ENCODE measurements at places on chromosomes 7 and 10.

DNA sequence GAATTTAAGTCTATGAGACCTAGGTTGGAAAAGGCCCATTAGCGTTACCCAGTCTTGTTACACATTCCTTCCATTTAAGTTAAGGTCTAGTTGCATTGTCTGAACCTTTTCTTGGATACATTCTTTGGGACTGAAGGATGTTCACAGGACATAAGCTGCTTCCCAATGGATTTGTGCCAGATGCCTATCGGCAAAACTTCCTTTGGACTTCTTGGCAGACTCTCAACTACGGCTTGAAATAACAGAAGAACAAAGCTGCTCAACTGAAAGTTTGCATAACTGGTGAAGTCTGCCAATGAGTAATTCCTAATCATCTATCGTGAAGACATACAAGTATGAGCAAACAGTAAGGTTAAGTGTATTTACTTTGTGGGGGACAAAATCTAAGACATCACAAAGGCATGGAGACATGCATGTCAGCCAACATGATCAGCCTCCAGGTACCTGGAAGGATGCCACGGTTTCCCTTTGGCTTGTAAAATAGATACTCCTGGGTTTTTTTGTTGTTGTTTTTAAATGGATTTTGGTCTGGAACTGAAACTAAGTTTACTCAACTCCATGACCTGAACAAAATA is 35.4 kb downstream of the MALSU1 start:
- DNase-seq: no peak

GRCh38 chr7:69464035-69464434 is 134.2 kb upstream of the AUTS2 start:
- DNase-seq: no peak

- DNase-seq: no peak
These were observed 622.5 kb downstream of the TYW1 start for GRCh38 chr7:67619175-67619574.

- no peak for DNase-seq
These were observed 61.1 kb upstream of the CALD1 start for GRCh38 chr7:134718211-134718875.

- no peak for DNase-seq
These were observed 16.1 kb upstream of the SLC18A3 start for GRCh38 chr10:49593998-49594397.

DNA sequence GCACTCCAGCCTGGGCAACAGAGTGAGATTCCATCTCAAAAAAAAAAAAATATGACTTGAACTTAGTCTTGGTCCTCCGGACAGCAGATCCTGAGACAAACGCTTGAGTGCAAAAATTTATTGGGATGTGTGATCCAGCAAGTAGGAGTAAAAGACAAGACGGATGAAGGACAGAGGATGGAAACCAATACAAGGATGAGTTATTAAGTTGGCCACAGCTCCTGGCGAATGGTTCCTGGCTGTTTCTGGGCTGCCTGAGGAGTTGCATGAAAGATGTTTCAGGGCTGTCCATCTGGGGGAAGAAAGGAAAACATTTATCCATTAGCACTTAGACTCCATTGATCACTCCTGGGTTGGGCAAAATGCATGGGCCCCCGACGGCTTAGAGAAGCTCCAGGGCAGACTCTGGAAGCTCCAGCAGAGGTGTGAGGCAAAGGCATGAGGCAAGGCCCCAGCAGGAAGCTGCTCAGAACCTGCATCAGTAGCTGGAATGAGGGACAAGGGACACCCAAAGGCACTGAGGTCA is 98.3 kb upstream of the ZNF438 start:
- no peak for DNase-seq

GRCh38 chr10:14124941-14125340 is 205.8 kb downstream of the FRMD4A start:
- no peak for DNase-seq

DNA sequence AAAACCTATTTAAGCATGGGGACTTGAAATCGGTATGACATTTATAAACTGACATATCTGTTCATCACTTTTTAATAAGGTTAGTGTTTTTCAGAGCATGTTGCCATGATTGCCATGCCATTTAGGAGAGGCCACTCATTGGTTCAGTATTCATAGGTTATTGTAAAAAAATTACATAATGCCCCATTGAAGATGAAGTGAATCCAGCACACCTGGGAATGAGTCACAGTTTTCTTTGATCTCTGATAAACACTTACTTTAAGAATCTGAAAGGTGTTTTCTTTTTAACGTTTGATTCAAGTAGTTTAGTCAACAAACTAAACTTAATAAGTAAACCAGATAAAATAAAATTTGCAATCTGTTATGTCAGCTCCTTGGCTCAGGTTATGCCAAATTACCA is 278.3 kb downstream of the ARL4A start:
- no peak for DNase-seq

DNA sequence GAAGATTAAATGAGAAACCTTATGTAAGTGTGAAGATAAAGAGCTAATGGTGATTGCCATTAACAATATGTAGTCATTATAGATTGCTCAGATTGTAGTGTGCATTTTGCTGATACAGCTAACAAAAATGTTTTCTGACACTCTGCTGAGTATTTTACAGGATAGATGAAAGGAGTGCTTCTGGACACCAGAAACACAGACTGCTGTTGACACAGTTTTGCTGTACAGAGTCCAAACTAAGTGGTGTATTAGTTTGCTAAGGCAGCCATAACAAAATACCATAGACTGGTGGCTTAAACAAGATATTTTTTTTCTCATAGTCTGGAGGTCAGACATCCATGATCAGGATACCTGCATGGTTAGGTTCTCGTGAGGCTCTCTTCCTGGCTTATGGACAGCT is 2.2 kb downstream of the SMC3 start:
- no peak for DNase-seq

GRCh38 chr10:62076891-62077290 is 175.4 kb downstream of the ARID5B start:
- no peak for DNase-seq

GRCh38 chr10:48456361-48456804 is 148.5 kb downstream of the ARHGAP22 start:
- no peak for DNase-seq

GRCh38 chr7:150502519-150502918 is 12.2 kb upstream of the GIMAP7 start:
- no peak for DNase-seq

- no peak for DNase-seq
These were observed 435.2 kb downstream of the PLXNA4 start for GRCh38 chr7:132141109-132141508.

- DNase-seq: no peak
These were observed 264.4 kb downstream of the ETV1 start for GRCh38 chr7:13724977-13725566.

DNA sequence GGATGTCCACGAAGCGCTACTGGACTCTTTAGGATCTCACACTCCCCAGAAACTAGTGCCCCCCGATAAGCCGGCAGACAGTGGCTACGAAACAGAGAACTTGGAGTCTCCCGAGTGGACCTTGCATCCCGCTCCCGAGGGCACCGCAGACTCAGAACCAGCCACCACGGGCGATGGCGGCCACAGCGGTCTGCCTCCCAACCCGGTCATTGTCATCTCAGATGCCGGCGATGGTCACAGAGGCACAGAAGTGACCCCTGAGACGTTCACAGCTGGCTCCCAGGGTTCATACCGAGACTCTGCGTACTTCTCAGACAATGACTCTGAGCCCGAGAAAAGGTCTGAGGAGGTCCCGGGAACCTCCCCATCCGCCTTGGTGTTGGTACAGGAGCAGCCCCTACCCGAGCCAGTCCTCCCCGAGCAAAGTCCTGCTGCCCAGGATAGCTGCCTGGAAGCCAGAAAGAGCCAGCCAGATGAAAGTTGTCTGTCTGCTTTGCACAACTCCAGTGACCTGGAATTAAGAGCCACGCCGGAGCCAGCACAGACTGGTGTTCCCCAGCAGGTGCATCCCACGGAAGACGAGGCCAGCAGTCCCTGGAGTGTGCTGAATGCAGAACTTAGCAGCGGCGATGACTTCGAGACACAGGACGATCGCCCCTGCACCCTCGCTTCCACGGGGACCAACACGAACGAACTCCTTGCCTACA is 17.6 kb upstream of the BHLHA15 start:
- no peak for DNase-seq

DNA sequence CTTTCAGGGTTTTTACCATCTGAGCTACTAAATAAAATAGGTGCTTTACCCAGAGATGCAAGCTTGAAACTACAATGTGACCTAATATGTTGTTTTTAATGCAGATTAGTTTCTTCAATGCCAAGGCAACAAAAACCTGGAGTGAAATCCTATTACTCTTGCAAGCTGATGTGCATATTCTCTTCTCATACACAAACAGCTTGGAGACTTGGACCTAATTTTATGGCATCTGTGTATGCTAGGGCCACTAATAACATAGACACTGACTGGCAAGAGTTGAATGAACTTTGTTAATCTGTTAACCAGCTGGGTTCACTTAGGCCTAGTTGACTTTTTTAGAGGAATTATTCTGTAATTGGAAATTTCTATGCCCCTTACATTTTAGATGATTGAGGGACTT is 23.4 kb upstream of the SMIM30 start:
- DNase-seq: no peak

GRCh38 chr7:157429001-157429679 is 92.3 kb downstream of the DNAJB6 start:
- DNase-seq: no peak

- DNase-seq: no peak
These were observed 30.7 kb downstream of the CNNM2 start for GRCh38 chr10:102948786-102949185.

DNA sequence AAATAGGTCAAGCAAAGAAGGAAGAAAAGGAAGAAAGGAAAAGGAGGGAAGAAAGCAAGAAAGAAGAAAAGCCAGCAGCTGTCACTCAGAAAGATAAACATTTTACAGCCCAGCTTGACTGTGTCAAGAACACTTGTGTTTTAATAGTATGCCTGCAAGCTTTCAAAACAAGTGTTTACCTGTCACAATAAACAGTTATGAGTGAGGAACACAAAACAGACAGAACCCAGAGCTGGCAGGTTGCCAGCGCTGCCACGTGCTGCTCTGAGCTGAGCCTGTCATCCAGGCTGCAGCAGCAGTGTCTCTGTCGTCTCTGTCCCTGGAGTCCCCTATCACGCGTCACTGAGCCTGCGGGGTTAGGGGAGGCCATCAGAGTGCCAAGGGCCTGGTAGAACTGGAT is 827.6 kb upstream of the AUTS2 start:
- DNase-seq: no peak

- no peak for DNase-seq
These were observed 542.6 kb upstream of the LRRN3 start for GRCh38 chr7:110548372-110548771.

DNA sequence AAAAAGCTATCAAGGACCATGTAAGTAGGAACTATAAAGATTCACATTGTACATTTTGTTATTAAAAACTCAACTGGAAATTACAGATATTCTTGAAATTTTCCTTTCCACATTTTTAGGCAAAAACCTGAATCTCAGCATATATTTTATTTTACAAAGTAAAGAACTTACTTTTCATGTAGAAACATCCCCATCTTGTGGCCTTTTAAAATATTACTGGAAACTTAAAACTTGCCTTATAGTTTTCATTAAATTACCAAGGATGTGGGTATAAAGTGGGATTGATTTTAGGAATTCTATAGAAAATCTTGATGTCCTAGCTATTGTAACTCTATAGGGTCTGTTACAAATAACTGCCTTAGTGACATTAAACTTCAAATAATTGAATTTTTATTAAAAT is 10.6 kb downstream of the DBF4 start:
- DNase-seq: no peak

DNA sequence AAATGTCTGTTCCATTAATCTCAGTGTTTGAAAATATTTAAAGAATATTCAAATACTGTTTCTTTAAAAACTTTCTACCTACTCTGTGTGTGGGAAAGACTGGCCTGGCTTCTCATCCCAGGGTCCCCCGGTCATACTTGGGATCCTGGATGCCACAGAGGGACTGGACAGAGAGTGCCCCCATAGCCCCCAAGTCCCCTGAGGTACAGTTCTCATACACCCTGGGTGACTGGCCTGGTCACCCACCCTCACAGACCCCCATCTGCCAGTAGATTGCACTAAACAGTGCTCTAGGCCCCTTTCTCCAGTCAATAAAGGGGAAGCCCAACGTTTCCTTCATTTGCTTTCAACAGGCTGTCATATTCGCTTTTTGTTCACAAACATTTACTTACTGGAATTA is 3.0 kb downstream of the TMEM273 start:
- no peak for DNase-seq

GRCh38 chr7:4281231-4281993 is 400.7 kb upstream of the FOXK1 start:
- no peak for DNase-seq

DNA sequence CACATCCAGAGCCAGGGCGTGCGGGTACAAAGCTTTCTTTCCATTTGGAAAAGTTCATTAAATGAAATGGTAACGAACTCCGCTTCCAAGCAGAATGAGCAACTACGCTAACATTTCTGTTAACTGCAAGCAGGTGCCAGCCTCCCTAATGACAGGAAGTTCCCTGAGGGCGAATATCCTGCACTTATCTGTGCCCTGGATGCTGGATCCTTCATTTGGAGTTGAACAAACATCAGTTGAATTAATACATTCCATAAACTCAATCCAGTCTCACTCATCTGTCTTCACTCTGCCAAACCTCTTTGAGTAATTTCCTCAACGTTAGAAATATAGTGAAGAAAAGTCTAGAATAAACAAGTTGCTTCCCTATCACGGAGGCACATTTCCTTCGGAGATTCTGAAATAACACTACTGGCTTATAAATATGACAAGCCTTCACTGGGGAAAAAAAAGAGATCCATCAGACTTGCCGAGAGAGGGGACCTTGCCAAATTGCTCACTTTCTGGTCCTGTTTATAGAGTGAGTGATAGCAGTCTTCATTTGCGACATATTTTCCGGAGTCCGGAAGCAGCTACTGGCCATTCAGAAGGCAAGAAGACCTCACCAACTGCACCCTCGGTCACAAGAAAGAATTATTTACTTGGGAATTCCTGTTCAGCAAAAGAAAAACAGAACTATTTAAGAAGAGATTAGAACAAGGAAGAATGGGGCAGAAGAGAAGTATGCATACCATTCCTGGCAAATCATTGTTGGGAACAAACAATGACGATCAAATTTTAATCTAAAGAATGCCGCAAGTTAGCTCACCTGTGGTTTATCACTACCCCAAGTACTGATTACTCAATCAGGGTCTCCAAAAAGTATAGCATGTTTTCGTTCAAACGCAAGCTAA is 196.4 kb downstream of the FAM107B start:
- DNase-seq: no peak

DNA sequence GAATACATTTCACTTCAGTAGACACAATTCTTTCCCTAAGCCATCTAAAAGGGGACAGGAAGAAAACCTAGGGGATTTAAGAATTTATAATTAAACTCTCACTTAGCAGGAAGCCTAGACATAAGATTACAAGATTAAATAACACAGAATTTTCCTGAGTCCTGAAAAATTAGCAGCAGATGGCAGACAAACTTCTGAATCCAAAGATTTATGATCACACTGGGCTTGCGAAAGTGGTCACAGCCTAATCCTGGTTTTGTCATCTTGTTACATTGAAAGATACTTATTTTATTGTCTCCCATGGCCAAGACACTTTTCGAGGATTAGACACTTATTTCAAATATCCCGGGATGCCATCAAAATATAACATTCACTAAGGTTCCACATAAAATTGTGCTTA is 2.9 kb downstream of the ERLIN1 start:
- DNase-seq: no peak

- no peak for DNase-seq
These were observed 121.9 kb downstream of the PTPRZ1 start for GRCh38 chr7:121994625-121995410.
